ENCODE measurements at places on chromosomes 2 and 18.
A peak's percentile ranks its signal among the peaks of the same experiment; 100 is the strongest.

DNA sequence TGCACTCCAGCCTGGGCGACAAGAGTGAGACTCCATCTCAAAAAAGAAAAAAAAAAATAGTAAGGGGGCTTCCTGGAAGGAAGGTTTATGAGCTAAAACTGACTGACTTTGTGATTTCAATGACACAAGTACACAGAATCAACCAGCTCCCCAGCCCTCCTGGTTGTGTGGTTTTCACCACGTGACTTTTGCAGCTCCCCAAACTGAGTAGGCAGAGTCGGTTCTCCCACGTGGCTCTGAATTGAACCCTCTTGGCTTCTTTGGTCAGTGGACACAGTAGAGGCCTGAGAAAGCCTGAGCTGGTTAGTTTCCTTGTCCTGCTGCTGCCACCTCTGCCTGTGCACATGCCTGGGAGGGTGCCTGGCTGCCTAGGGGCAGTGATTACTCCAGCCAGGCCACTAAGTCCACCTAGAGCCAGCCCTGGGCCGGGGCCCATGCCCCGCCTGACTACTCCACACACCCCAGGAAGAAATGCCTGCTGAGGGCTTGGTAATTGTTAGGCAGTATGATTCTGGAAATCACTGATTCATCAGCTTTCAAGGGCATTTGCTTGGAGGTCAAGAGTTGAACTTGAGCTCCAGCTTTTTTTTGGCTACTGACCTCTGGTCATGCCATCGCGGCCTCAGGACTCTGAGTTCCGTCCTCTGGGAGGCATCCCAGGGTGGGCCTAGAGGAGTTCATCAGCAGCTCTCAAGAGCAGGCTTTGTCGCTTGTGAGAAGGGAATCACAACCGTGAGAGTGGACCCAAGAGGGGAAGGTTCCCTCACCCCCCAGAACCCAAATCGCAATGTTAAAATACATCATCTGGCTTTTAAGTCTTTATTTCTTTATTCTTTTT lies 431.9 kb upstream of the HS6ST1 start:
- no peak for DNase-seq

DNA sequence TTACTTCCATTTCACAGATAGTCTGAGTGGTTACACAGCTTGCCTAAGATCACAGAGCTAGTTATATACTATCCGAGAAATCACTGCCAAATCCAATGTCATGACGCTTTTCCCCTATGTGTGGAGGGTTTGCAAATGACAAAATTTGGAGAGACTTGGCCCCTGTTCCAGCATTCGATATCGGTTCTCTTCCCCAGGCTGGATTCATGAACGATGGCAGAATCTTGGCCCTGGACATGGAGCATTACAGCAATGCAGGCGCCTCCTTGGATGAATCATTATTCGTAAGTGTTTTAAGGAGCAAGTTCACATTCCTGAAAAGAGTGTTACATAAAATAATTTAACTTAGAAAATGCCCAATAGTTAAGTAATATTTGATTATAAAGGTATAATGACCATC lies 55.1 kb downstream of the AOX1 start:
- DNase-seq, result no peak

GRCh38 chr2:218885981-218886947 lies 5.6 kb downstream of the WNT10A start:
- DNase-seq, result no peak

- no peak for DNase-seq
Observed at GRCh38 chr2:42513252-42513918, 19.6 kb upstream of the KCNG3 start.

DNA sequence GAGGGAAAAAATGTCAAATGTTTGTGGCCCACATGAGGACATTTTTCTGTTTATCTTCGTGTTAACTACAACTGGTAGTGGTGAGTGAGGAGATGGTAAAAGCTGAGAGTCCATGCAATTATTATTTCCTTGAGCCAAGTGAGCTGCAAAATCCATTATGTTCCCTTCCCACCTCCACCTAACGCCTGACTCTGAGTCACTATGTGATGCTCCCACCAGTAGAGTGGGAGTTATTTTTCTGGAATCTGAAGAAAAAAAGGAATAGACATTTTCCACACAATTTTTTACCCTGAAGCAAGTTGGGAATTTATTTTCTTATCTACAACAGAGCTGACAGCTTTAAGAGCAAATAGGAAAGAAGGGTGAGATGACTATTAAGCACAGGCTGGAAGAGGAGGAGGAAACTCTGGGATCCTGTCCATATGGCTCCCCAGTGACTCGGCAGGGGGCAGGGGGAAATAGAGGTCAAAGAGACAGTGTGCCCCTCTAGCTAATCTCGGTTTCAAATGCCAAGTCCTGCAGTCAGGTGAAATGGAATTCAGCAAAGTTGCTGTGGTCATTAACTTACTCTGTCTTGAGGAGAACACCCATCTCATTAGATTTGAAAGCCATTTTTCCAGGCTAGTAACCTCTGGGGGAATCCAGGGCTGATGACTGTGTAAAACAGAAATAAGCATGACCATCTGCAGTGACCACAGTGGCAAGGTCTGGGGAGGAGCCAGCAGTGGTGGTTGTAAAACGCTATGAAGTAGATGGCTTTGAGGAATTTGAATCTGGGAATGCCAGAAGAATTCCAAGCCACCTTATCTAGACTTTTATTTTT lies 463.9 kb downstream of the STK39 start:
- no peak for DNase-seq

DNA sequence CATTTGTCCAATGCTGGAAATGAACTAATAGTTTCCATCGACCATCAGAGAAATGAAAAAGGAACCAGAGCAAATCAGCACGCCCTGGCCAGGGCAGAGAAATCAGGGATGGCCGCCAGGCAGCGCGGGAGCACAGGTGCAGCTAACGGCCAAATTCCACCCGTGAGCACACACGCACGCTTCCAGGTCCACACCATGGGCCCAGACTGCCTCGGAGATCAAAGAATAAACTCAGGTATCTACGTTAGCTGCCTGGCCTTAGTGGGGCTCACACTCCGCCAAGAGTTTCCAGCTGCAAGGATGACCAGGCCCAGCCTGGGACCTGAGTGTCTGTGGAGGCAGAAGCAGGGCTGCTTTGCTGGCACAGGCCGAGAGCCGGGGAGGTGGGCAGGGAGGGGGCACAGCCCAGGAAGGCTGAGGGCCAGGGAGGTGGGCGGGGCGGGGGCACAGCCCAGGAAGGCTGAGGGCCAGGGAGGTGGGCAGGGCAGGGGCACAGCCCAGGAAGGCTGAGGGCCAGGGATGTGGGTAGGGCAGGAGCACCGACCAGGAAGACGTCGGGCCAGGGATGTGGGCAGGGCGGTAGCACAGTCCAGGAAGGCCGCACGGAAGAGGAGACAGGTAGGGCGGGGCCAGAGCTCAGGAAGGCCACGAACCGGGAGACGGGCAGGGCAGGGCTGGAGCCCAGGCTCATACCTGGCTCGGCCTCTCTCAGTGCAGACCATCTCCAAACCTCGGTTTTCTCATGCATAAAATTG lies 43.2 kb upstream of the SALL3 start:
- no peak for DNase-seq

DNA sequence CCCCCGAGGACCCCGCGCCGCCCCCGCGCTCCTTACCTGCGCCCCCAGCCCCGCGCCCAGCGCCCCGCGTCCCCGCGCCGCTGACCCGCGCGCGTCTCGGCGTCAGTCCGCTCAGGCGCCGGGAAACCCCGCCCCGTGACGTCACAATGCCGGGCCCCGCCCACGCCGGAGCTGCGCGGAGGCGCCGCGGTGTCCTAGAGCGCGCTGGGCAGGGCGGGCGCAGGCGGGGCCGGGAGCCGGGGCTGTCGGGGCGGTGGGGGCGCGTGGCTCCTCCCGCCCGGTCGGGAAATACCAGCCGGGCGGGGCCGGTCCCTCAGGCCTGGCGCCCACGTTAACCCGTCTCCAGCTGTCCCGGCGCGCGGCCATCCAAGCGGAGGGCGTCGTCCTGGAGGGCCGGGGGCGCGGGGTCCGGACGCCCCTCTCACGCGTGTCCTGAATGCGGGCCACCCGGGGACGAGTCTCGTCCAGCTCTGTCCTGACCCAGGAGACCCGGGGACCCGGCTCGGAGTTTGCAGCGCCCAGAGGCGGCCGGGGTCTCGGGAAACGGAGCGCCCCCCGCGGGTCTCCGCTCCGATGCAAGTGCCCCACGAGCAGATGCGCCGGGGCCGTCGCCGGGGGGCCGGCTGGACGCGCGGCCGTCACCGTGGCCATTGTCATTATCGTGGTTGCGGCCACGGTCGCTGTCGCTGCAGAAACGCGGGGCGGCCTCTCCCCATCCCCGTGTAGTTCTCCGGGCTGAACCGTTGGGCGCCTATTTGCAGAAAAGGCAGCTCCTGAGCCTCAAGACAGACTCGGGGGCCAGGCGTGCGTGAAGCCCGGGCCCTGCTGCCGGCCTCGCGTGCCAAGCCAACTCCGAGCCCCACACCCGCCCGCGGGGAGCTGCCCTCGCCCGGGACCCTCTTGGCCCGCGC lies at the start of gene SLC66A2:
Gene SLC66A2, minus strand, starts transcription at position 109 of the 911 bp plus-strand sequence. CDS start 727 bp downstream, outside the sequence.
- peak; percentile 94 for DNase-seq

DNA sequence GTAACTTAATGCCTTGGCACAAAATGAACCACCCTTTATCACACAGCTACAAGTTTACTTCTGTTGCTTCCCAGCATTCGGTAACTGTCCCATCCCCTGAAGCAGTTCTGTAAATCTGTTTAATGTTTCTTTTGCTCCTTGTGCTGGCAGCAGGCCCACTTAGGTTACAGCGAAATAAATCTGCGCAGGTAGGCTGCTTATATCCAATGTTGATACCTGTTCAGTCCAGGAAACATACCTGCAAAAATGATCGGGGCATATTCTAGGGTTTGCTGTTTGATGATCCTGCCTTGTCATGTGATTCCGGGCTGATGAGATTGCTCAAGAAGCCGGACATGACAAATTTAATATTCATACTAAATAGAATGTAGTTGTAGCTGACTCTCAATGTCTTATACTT lies 23.3 kb downstream of the PELI1 start:
- DNase-seq, result no peak

DNA sequence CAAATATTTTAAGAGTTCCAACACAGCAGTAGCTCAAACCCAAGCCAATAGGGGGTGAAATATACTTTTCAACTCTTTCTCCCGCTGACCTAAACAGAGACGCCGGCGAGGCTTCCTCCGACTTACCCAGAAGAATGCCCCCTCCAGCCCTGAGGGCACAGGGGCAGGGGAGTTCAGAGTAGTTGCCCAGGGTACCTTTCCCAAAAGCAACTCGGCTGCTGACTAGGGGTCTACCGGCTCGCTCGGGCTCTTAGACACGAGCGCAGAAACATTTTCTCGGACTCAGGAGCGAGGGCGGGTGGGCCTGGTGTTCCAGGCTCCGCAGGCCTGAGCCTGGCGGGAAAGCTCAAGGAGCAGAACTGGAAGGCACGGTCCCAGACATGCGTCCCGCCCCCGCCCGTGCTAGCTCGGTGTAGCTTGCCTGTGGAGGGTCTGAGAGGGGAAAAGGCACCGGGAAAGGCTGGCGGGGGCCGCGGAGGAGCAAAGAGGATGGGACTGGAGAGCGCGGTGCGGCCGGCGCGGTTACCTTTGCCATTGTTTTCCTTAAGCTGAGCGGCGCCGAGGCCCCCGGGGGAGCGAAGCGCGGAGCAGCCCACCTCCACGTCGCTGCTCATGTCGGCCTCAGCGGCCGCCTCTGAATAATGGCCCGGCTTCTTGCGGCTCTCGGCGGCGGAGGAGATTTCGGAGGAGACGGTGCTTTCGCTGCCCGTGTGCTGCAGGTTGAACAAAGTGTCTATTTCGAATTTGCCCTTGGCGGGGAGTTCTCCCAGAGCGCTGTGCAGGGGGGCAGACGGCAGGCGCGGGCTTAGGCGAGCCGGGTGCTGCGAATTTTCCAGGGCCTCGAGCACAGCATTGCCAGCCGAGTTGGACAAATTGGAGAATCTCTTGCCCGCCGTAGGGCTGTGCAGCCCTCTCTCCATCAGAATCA lies 674 bp downstream of the EVX2 start:
- DNase-seq, result no peak

DNA sequence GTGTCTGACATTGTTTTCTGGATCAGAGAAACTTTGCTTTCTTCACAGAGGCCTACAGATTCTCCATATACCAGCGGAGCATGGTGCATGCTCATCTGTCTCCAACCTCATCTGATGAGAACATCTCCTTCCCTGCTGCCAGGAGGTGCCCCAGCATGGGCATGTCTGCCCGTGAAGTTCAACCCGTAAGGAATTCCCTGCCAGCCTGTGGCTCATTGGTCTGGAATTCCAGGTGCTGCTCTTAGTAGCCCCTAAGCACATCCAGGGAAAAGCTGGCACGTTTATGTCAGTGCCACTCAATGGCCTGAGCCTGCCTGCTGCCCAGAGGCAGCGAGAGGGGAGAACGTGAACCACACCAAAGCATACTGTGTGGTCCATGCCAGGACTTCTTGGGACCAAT lies 1.7 kb upstream of the SP100 start:
- no peak for DNase-seq

DNA sequence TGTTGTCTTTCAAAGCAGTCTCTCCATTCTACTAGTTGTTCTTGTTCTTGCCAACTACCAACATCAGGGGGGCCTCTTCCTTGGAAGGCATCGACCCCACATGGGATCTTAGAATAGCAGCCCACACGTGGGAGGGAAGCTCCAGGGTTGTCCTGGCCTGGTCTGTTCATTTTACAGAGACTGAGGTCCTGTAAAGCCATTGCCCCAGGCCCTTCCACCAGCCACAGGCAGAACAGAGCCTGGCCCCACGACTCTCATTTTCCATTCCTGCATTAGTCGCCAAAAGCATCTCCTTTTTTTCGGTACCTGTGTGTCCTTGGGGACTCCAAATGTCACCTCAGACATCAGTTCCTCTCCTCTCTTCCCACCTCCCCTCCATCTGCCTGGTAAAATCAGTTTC lies 28.0 kb downstream of the CNGA3 start:
- no peak for DNase-seq

- DNase-seq, result no peak
Observed at GRCh38 chr2:38866773-38867443, 8.8 kb downstream of the DHX57 start.

GRCh38 chr2:201890453-201890852 lies 84.1 kb downstream of the CDK15 start:
- no peak for DNase-seq

DNA sequence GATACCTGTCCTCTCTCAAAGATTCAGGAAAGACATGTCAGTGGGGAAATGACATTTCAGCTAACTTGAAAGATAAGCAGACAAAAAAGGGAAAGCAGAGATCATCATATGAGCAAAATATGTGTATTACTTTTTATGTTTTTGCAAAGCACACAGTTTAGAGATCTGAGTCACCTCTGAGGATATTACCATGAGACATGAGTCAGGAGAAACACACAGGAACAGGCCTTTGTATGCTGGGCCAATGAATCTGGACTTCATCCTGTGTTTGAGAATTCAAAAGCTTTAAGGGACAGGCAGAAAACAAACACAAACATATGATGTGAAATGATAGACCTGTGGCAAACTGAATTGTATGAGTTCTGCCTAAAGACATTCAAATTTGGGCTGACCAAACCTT lies 306.0 kb upstream of the EPC2 start:
- DNase-seq, result no peak

DNA sequence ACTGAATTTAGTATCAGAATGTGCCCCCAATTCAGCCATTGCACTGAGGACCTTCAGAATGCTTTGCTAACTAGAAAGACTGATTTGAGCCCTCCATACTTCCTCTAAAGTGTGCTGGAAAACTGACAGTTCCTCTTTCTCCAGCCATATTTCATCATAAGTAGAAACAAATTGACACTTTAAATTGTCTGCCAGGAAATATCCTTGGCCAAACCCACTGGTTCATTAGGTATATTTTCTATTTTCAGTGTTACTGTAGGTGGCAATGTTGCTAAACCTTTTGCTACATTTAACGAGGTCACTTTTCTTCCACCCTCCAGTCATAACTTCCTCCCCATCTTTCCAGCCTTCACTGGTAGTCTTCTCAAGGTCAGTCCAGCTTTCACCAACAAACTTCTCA lies 21.5 kb downstream of the SP5 start:
- DNase-seq, result no peak

All from stimulated activated CD8-positive, alpha-beta memory T cell treated with anti-CD3 and anti-CD28 coated beads, Interleukin-15, amount 100 ng/mL, for 1 hour (primary cell).